Spleen (tissue), 13 donors: ENCODE measurements at places on chromosomes 2 and 18. TPM values are rescaled to one million over a fixed set of nuclear protein-coding genes. Genes with fewer than 3 reads are reported as not detected.

Gene RFX8
- polyA plus RNA-seq, result 0.16 TPM

Gene FBXO15
- 2.5 TPM for polyA plus RNA-seq

Gene VWA3B
- polyA plus RNA-seq, result 0.02 TPM

Gene SERPINB4
- polyA plus RNA-seq, result not detected

DNA sequence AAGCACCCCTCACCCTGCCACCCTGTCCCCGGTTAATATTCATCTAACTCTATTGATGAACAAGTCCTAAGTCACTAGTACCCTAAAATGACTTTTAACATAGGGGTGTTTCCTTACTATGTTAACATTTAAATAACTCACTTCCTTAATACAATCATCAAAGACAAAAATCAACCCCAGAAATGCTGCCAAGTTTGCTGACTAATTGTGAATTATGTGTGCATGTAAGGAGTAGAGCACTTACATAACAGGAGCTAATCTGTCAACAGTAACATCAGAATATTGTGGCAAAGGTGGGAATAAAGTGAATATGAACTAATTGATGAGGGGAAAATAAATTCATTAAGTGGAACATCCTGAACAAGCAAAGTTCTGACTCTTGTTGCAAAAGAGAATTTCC lies 81.4 kb upstream of the ERBB4 start:
- no peak for DNase-seq

DNA sequence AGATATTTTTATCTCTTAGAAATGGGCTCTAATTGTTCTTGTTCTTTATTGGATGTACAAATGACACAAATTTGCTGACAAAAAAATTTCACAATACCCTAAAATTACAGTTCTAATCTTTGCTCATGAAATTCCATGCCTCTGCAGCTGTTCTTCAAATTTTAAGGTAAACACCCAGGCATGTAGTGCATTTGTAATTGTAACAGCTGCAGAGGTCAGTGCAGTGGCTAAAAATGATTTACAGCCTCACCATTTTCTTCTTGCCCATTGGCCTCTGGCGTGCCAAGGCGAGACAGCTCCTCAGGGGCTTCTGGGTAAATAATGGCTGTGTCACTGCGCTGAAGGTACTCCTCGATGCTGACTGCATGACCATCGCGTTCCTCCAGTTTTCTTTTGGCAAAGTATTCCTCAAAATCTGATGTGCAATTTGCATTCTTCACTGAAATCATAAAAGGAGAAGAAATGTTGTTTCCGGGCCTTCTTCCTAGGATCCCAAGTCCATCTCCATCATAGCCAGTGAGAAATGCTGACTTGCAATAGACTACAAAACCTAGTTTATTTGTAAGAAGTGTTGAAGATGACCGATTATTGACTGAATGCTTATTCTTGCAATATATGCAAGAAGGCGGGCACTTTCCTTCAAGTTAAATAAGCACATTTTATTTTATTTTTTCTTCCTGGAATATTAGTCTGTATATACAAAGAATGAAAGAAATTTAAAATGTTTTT lies 115.2 kb downstream of the ZEB2 start:
- no peak for DNase-seq

DNA sequence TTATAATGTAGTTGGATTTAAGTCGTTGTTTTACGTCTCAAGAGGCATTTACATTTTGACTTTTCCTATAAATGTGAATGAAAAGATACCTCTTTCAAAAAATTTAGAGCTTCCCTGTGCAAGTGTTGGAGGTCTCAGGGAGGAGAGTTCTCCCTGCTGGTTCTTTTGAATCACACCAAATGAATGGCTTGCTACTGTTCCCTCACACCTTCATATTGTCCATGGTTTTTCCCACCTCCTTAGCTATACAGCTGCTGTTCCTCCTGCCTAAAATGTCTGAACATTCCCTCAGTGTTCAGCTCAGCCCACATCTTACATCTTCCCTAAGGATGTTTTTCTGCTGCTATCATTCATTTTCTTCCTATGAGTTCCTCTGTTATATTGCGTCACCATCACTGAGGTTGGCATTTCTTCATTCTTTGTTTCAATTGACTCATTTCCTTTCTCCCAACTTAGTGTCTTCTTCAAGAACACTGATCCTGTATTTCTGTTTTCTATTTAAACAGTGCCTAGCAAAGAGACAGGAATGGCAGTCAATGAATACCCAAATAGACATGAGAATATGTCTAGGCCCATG lies 46.0 kb downstream of the COX7A2L start:
- DNase-seq, result no peak

- DNase-seq, result peak; percentile 25
Observed at GRCh38 chr2:10499275-10499907, 51.3 kb upstream of the ODC1 start.

DNA sequence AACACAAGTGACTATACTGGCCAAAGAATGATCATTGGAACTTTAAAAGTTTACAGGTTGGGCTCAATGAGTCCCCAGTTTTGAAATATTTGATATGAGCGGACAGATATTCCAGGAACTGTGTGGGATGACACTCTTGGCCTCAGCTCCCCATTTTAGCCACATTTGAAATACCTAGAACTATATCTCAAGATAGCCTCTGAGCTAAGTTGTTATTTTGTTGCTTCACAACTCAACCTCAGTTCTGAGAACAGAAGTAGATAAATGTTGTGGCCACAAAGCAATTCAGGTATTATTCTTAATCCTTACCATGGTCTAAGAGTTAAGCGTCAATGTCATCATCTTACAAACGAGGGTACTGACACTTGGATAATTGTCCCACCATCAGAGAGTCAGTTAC lies 172.2 kb upstream of the SETBP1 start:
- no peak for DNase-seq

DNA sequence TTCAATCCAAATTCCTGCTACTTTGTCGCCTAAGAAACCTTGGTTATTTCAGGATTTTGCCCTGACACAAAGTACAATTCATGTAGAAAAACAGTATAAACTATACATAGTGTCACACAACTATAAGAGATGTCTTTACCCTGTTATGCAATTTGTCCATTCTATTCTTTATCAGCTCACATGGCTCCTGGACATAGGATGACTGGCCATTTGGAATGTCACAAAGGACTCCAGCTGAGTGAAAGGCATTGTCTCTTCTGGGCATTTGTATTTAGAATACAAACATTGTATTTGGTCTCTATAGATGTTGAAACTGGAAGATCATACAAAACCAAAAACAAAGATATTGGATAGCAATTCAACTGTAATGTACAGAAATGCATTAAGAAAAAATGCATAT lies 944.6 kb upstream of the LRRTM1 start:
- DNase-seq, result no peak

DNA sequence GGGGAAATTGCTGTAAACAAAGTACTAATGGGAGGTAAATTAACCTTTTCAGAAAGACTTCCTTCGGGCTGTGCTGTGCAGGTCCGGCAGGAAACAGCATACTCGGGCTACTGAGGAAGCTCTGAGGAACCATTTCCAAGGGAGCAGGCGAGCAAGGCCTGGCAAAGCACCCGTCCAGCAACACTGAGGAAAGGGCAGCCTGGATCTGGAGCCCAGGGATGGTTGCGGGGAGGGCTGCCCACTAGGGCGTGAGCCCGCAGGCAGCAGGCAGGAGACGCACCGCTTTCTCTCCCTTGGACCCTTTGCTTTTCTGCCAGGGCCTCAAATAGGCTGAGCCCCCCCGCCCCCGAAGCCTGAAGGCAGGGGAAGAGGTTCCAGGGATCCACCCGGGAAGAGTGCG lies 89.5 kb downstream of the SOX11 start:
- no peak for DNase-seq

- no peak for DNase-seq
Observed at GRCh38 chr2:32189011-32189410, 23.3 kb downstream of the SLC30A6 start.

GRCh38 chr2:1598800-1599199 lies 145.5 kb downstream of the PXDN start:
- no peak for DNase-seq

- no peak for DNase-seq
Observed at GRCh38 chr2:224363281-224363680, 38.6 kb downstream of the FAM124B start.

DNA sequence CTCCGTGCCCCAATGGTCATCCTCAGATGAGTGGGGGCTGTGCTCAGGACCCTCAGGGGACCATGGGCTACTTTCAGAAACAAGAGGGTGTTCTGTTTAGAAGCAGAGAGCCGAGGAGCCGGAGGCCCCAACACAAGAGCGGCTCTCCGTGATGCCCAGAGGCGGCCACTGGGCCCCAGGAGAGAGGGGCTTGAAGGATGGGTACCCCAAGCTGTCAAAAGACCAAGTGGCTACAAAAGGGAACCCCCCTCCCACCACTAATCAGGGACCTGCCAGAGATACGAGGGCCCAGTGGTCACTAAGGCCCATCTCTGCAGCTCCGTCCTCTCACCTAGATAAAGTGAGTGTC lies 93.6 kb downstream of the HDAC4 start:
- peak; percentile 64 for DNase-seq

GRCh38 chr18:80104364-80104779 lies 4.7 kb upstream of the ADNP2 start:
- no peak for DNase-seq

DNA sequence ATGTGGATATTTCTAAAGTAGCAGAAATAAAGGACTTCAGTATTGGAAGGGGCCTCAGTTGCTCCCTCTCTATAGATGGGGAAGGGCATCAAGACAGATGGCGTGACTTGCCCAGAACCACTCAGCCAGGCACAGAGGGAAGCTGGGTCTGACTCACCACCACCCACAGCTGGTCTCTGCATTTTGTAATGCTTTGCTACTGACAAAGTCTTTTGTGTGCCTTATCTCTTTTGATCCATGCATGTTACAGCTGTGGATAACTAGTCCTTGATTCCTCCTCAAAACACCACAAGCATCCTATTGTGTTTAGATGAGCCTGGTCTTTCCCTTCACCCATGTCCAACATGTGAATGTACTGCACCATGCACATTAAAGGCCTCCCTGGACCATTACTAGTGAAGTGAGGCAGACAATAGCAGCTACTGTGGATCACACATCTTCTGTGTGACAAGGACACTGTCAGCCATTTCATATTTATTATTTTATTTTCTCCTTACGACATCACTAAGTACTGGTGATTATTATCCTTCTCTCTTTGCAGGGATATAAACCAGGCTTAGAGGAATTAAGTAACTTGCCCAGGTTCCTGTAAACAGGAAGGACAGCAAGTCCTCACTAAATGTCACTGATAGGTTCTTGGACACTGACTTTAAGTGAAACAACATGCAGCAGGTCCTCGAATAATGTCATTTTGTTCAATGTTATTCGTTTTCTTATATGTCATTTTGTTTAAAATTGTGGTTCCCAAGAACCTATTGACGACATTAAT lies 29.6 kb upstream of the IL37 start:
- peak; percentile 70 for DNase-seq

- DNase-seq, result no peak
Observed at GRCh38 chr2:182186132-182186735, 200.6 kb downstream of the PPP1R1C start.

DNA sequence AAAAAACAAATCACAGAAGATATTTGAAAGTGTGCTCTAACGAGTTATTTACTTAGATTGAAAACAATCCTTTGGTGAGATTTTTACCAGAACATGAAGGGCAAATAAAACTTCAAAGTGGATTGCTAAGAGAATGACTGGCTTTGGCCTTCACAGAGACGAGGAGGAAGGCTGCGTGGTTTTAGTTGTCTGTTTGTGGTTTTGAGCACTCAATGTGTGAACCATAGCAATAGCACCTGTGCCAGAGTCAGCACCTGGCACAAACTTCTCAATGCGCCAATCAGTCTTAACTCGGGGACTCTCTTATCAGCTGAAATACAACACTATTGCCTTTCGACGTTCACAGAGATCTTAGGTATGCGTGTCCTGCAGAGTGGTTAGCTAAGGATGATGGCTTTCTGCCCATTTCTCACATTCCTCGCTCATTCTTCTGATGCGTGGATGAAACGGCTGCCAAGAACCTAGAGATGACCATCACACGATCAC lies 70.0 kb downstream of the MBP start:
- DNase-seq, result no peak
